Bronchial epithelial cell (primary cell): ENCODE measurements at places on chromosomes 6 and 20. TPM values are rescaled to one million over a fixed set of nuclear protein-coding genes. Genes with fewer than 3 reads are reported as not detected.

DNA sequence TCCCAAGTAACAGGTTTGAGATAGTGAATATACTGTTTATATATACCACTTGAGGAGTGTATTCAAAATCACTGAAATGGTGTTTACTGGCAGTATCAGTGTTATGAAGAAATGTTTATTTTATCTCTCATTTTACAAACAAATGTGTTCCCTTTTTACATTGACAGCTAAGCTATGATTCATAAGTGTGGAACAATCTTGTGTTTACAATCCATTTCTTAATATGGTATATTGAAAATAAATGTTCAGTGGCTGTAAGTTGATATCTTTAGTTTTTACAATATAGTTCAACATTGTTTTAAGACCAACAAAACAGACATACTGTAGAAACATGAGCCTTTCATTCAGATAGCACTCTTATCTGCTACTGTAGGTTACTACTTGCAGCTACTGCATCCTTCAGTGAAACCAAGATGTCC lies 14.3 kb downstream of the PHF3 start:
- peak; percentile 62 for DNase-seq

DNA sequence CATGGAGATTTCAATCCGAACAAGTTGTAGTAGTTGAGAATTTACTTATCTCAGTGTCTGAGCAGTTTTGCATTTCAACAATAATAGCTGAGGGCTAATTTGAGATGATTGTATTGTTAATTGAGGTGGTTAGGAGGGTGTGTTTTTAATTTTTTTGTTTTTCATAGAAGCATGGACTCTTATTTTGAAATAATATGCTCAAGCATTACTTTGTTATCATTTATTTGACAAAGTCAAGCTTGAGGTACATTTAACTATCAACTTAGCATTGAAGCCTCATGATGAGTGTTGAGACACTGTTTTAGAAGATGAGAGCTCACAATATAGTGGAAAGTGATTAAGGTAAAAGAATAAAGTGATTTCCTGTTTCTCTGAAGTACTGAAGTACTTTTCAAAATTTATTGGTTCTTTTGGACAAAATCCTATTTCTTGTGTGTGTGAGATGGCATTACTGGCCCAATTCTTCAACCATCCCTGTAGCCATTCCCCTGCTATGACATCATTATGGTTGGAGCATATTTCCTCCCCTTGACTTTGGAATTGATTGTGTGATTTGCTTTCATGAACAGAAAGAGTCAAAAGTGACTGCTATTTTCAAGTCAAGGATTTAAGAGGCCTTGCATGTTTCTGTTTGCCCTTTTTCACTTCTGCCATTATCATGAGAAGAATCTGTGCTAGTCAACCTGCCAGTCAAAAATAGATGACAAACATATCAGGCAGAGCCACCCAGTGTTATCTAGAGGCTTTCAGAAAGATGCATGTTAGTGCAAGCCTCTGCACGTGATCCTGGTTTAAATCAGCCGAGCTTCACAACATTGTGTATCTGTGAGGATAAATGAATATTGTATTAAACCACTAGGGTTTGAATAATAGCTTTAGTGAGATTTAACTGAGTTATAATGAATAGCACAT lies 1112.3 kb upstream of the CITED2 start:
- peak; percentile 68 for DNase-seq

DNA sequence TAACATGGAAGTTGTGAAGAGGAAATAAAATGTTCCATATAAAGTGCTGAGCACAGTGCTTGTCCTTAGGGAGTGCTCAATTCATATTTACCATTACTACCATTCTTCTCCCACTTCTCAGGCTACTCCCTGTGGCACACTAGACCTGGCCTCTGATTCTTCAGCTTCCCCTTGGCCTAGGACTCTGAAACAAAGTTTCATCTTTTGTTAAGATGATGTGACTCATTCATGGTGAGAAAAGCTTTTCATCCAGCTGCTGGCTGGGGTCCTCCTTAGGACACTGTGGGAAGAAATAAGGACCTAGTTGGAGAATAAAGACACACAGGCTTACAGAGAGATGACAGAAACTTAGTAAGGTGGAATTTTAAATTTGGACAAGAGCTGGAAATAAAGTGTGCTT lies 314.8 kb downstream of the CDC5L start:
- peak; percentile 10 for DNase-seq

DNA sequence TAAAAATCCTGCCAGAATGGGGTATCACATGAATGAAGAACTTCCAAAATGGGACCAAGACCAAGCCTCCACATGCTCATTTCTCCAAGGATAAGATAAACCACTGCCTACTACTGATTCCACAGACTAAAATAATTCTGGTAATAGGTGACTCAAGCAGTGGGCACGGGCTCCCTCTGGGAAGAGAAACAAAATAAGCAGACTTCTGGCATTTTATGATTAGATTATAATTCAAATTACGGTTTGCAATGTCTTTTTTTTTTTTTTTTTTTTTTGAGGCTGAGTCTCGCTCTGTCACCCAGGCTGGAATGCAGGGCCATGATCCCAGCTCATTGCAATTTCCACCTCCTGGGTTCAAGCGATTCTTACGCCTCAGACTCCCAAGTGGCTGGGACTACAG lies 16.0 kb downstream of the UQCC1 start:
- DNase-seq = no peak

DNA sequence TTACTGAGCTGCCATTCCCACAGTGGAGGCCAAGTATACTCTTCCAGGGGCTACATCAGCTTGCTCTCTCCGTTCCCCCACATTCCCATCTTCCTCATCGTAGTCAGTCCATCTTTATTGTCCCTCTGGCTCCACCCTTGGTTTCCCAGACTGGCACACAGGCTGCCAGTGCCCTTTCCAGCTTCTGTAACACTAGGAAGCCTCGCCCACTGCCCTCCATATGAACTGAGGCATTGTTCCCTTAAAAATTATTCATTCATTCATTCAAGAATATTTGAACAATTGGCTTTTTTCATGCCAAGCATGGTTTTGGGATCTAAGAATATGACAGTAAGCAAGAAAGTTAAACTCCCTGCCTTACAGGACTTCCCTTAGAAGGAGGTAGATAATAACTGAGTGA lies 14.3 kb downstream of the ROS1 start:
- no peak for DNase-seq

- DNase-seq = no peak
Observed at GRCh38 chr6:17482711-17483110, 89.3 kb downstream of the CAP2 start.

- DNase-seq = peak; percentile 10
Observed at GRCh38 chr20:14067603-14068002, 72.3 kb downstream of the MACROD2 start.

DNA sequence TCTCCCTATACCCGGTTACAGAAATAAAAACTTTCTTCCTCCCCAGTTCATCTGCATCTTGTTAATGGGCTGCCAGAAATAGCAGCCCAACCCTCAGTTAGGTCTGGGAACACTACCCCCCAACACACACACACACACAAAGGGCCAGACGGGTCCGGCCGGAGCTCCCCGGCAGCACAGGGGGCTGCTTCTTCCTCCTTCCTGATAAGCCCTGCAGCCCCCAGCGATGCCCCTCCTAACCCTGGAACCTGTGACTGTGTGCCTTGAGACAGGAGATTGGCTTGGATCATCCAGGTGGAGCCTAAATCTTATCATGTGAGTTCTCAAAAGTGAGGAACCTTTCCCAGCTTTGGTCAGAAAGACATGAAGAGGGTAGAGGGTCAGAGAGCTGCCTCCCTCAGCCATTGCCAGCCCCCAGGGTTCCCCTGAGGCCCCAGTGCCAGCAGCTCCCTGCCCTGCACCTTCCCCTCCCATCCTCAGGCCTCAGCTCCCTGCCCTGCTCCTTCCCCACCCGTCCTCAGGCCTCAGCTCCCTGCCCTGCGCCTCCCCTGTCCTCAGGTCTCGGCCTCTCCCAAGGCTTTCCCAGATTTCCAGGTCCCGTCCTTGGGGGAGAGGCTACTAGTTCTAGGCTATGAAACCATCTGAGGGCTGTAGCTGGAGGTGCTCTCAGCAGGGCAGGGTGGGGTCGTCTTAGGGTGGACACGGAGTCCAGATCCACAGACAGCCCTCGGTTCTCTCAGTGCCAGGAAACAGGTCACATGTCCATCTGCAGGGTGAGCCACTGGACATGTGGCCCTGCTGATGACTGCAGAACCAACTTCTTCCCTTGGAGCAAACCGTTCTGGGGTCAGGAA lies 34.5 kb upstream of the CST7 start:
- no peak for DNase-seq

DNA sequence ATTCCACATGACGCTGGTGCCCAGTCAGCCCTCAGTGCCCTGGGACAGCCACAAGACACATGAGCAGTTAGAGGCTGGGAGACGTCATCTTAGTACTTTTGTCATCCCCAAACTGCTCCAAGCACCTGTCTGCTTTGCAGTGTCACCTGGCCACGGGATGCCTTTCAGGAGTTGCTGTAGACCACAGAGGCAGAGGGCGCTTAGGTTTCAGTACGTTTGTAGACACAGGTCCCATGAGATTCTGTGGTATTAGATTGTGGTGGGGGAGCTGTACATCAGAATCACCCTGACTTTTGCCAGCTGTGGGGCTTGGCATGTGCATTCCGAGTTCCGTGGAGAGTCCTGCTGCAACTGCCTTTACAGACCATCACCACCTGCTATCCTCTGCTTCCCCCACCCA lies 16.7 kb downstream of the MAVS start:
- DNase-seq = no peak

DNA sequence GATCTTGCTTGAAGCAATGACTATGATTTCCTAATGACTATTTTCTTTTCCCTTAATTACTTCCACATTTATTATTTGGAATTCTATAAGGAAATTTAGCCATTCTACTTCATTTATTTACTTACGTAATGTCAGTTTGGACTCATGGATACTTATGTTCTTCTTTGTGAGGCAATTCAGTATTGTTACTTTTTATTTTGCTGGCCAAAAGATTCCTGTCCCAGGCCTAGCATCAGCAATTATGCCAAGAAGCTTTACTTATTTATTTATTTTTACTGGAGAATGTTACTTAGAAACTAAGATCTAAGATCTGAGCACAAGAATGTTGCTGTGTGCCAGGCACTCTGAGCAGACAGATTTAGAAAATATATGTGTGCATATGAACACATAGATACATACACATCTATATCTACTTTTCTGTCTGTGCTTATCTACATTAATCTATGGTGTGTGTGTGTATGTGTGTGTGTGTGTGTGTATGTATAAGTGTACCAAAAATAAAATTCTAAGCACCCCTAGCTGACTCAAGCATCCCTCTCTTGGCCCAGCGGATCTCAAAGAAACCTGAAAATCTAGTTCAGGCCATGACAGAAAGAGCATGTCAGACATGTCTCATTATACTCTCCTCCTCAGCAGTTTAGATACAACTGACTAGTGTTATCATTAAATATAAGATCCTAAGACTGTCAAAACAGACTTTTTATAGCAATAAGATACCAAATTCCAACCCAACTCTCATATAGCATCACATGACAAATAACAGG lies 640.0 kb upstream of the GJE1 start:
- peak; percentile 44 for DNase-seq

GRCh38 chr20:39111359-39112177 lies 149.4 kb downstream of the DHX35 start:
- DNase-seq = no peak

DNA sequence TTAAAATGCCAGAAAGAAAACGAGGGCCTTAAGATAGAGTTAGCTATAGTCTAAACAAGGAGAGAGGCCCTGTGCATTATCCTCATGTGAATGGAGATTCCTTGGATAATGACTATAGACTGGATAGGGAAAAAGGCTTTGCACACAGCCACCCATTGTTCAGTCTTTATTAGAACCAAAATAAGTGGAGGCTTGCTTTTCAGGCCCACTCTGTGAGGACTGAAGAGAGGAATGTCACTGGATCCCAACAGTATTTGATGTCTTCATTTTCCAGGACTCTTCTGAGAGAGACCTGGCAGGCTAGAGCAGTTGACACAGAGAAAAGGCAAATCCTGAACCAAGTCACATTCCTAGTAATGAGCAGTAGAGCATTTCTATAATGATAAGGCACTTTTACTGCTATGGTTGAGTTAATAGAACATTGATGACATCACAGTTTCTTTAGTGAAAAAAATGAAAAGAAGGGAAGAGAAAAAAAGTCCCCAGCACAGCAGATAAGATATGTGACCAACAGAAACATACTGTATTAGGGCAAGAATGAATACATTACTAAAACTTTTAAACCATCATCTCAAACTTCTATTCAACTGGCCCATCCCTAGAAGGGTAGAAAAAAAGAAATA lies 315.1 kb downstream of the EPHA7 start:
- DNase-seq = no peak

DNA sequence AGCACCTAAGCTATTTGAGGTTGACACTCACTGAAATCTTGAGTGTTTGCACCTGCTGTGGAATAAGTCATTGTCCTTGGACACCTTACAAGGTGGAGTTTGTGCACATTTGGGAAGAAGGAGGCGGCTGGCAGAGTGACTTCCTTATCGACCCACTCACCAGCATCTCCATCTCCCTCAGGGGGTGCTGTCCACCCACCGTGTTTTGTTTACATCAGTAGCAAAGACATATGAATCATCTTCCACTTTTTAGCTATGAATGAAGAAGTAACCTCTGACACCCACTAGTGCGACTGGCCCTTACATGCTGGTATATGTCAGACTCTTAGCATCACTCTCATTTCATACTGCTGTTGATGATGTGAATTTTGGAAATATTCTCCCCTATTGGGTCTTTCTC lies 119.5 kb upstream of the SGK1 start:
- DNase-seq = peak; percentile 80

- peak; percentile 93 for DNase-seq
Observed at GRCh38 chr20:7180256-7181045, 413.0 kb downstream of the BMP2 start.

DNA sequence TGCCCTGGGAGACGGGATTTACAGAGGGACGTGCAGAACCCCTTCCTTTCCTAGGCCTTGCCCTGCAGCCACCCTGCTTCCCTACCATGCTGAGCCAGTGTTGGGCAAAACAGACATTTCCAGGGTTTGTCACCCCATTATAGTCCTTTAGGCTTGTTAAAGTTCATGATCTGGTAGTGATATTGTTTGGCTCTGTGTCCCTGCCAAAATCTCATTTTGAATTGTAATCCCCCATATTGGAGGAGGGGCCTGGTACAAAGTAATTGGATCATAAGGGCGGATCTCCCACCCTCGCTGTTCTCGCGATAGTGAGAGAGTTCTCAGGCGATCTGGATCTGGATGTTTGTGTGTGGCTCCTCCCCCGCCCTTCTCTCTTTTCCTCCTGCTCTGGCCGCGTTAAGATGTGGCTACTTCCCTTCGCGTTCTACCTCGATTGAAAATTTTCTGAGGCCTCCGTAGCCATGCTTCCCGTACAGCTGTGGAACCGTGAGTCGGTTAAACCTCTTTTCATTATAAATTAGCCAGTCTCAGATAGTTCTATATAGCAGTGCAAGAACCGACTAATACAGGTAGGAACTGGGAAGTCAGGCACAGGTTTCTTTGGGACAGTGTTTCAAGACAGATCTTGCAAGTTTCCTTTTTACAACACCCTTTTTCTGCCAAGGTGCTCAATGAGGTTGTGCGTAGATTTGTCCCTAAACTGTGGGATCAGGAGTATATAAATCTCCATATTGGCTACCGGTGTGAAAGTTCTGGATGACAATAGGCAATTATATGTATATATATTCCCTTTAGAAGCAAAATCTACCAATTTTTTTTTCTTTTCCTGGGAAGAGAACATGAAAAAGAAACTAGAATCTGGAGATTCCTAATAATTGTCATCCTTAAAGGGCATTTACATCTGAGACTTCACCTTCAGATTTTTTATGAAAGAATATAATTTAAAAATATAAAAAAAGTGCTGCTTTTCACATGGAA lies 152.1 kb downstream of the SAMD5 start:
- no peak for DNase-seq

Gene TOX2
- total RNA-seq = not detected in 2 replicates

Gene GTSF1L
- total RNA-seq = not detected in 2 replicates

Gene ADGB
- total RNA-seq = not detected in 2 replicates

Gene OR12D3
- total RNA-seq = not detected in 2 replicates

Gene CCN2
- 1.3 and 2.6 TPM in 2 replicates for total RNA-seq

Gene KCNK16
- total RNA-seq = not detected in 2 replicates

Gene PHACTR3
- 15.0 and 32.0 TPM in 2 replicates for total RNA-seq

Gene MPIG6B
- total RNA-seq = under 0.01 TPM in 1 of 2 replicates, not detected in the other
